Stimulated activated CD4-positive, alpha-beta T cell treated with anti-CD3 and anti-CD28 coated beads, TNF-alpha, amount 100 ng/mL, for 1 hour (primary cell): ENCODE measurements at places on chromosomes 11 and 22.

- no peak for DNase-seq
Measured at GRCh38 chr11:76293189-76293631, 86.9 kb upstream of the WNT11 start.

DNA sequence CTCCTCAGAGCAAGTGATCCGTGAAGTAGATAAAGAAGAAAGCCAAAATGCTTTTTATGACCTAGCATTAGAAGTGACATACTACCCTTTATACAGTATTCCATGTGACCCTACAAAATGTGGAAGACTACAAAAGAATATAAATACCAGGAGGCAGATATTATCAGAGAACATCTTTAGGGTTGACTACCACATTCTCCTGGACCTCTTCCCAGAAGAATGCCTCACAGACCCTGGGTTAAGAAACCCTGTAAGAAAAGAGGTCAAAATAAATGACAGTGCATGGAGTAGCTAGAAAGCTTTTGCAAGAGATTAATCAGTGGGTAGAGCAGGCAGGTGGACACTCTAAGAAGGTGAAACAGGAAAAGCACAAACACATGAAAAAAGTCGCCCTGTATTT is 69.2 kb downstream of the FANCF start:
- DNase-seq: no peak

DNA sequence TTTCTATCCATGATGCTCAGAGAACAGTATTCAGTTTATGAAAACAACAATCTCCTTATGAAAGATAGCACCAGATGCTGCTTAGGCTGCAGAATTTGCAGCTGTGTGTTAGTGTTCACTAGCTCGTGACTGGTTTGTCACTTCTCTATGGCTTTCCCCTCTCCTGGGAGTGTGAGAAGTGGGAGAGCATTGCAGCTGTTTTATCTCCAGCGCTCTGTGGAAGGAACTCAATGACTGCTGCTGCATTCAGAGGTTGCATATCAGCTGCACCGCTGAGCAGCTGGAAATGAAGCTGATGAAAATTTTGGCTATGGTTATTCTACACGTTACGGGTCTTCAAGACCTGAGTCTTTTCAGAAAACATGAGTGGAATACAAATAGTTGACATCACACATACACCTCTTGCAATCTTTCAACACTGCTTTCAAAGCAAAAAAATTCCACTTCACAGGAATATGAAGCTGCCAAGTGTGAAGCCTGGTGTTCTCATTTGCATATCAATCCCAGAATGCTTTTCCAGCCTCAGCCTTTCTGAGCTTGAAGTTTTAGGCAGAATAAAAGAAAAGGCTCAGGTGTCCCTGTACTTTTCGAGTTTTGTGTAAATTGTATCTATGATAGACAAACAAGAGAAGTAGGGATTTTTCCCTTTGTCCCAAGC is 149.3 kb upstream of the DDI1 start:
- DNase-seq: no peak

GRCh38 chr11:36347384-36347906 is 51.4 kb downstream of the PRR5L start:
- DNase-seq: no peak

- no peak for DNase-seq
Measured at GRCh38 chr11:48022445-48022844, 42.1 kb downstream of the PTPRJ start.

- no peak for DNase-seq
Measured at GRCh38 chr11:106552694-106553203, 465.5 kb downstream of the GUCY1A2 start.

DNA sequence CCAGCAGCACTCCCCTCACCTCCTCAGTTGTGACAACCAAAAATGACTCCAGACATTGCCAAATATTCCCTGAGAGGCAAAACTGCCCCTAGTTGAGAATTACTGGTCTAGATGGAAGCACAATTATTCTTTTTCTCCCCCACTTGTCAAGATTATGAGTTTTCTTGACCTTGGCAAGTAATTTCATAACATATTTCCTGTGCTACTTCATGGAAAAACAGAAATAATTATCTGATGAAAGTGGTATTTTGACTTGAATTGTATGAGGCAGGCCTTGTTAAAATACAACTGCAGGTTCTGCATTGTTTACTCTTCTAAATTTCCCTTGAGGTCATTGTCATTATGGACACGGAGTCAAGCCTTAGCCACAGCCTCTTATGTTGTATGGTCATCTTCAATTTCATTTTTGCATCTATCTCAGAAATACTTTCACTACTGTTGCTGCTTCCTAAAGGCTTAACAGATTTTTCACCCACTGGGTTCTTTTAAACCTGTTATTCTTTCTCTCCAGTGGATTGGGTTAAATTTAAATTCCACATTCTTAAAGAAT is 32.2 kb upstream of the LDLRAD3 start:
- no peak for DNase-seq

GRCh38 chr11:70772950-70773349 is 374.6 kb downstream of the CTTN start:
- no peak for DNase-seq
